CD4-positive, alpha-beta T cell treated with Interleukin-6 at 100 ng/mL for 8 hours (primary cell): ENCODE measurements at places on chromosomes 3 and 15.
A peak's percentile ranks its signal among the peaks of the same experiment; 100 is the strongest.

GRCh38 chr3:13080591-13080990, 7.4 kb upstream of the IQSEC1 start:
- DNase-seq, result no peak

GRCh38 chr15:79066391-79067071, 24.0 kb downstream of the RASGRF1 start:
- DNase-seq, result no peak

- DNase-seq, result no peak
Measured at GRCh38 chr15:92645731-92646130, 9.8 kb downstream of the FAM174B start.

DNA sequence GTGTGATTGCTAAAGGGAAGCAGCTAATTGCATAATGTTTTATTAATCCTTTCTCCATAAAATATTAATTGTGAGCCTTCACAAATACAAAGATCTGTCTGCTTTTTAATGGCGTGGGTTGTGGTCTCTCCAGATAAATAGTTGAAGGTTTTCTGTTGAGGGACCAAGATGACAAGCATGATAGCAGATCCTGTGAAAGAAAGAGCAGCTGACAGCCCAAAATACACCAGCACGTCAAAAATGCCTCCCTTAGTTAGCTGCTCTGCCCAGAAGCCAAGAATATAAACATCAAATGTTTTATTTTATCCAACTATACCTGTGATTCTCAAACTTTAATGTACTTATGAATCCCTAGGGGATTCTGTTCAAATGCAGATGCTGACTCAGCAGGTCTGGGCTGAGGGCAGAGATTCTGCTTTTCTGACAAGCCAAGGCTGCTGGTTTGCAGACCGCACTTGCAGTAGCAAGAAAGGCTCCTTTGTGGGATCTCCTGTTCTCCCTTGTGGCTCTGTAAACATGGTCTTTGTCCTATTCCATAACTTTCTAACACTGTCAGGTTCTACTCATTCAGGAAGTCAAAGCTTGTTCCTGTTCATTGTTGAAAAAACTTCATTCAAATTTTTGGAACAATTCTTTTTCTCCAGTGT, 119.1 kb upstream of the SLC25A36 start:
- DNase-seq, result no peak

DNA sequence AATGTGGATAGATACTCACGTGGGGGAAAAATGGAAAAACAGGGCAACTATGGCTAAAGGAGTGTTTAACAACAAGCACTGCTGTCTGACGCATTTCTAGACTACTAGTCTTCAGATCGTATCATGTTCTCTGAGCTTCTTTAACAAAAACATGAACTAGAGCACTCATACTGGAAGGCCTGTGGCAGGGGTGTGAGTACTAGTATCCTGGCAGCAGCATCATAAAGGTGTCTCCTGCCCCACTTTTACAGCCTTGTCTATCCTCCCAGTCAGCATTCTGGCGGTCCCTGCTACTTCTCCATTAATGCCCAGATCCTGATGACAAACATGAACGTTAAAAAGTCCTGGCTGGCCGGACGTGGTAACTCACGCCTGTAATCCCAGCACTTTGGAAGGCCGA, 4.0 kb downstream of the FMN1 start:
- no peak for DNase-seq

- DNase-seq, result no peak
Measured at GRCh38 chr3:188208516-188208981, 54.6 kb downstream of the LPP start.

DNA sequence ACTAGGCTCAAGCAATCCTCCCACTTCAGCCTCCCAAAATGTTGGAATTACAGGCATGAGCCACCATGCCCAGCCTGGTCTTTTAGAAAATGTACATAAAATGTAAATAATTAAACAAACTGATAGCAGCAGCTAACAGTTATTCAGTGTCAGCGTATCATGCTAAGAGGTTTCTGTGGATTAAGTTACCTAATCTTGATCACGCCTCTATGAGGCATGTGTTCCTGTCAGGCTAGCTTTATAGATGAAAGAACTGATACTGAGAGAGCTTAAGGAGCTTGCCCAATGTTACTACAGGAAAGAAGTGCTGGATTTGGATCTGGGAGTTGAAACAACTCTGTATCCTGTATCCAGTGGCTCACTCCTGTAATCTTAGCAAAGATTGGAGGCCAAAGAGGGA, 11.2 kb upstream of the MST1R start:
- no peak for DNase-seq

GRCh38 chr15:80404761-80405553, 775 bp downstream of the ARNT2 start:
- DNase-seq, result no peak

- no peak for DNase-seq
Measured at GRCh38 chr3:15556512-15556911, 35.0 kb upstream of the COLQ start.

DNA sequence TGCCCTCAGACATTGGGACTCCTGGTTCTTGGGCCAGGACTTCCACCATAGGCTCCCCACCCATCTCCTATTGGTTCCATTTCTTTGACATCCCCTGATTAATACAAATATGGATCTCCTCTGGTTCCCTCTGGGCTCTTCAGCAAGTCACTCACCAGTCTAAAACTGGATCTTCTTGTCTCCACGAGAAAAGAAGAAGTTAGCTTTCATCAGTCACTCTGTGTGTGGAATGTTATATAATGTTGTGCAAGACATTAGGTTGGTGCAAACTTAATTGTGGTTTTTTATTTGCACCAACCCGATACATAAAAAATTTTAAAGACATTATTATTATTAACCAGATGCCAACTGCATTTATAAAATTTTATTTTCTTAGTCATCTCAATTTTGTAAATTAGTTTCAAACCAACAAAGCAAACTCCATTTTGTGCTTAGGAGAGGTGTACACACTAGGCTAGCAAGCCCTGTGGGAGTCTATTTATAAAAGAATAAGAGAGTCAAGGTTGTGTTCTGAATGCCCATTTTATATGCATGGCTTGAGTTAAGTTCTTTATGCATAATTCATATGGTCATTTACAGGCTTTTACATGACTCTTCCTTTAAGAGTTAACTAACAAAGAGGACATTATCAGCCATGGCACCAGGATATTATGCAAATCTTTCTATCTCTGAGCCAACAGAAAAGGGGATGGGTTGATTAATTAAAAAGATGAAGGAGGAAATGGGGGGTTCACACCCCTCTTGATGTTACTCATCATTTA, 35.1 kb upstream of the IL12A start:
- no peak for DNase-seq

DNA sequence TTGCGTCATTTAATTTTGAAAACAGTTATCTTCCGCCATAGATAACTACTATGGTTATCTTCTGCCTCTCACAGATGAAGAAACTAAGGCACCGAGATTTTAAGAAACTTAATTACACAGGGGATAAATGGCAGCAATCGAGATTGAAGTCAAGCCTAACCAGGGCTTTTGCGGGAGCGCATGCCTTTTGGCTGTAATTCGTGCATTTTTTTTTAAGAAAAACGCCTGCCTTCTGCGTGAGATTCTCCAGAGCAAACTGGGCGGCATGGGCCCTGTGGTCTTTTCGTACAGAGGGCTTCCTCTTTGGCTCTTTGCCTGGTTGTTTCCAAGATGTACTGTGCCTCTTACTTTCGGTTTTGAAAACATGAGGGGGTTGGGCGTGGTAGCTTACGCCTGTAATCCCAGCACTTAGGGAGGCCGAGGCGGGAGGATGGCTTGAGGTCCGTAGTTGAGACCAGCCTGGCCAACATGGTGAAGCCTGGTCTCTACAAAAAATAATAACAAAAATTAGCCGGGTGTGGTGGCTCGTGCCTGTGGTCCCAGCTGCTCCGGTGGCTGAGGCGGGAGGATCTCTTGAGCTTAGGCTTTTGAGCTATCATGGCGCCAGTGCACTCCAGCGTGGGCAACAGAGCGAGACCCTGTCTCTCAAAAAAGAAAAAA, 1.2 kb downstream of the B2M start:
- peak; percentile 78 for DNase-seq

DNA sequence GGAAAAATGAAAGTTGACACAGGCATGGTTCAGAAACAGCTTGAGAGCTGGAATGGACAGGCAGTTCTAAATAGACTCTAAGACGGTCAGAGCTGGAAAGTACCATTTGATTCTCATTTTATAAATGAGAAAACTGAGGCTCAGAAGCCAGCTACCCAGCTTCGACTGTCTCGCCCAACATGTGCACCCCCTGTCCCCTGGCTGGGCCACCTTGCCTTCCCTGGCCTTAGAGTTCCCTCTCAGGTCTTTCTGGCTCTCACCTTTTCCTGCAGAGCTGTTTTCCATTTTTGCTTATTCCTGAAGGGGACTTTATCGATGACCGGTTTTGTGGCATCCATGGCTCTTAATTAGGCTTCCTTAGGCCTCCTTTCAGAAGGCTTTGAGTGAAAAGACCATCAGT, 17.3 kb upstream of the DOCK3 start:
- DNase-seq, result no peak

DNA sequence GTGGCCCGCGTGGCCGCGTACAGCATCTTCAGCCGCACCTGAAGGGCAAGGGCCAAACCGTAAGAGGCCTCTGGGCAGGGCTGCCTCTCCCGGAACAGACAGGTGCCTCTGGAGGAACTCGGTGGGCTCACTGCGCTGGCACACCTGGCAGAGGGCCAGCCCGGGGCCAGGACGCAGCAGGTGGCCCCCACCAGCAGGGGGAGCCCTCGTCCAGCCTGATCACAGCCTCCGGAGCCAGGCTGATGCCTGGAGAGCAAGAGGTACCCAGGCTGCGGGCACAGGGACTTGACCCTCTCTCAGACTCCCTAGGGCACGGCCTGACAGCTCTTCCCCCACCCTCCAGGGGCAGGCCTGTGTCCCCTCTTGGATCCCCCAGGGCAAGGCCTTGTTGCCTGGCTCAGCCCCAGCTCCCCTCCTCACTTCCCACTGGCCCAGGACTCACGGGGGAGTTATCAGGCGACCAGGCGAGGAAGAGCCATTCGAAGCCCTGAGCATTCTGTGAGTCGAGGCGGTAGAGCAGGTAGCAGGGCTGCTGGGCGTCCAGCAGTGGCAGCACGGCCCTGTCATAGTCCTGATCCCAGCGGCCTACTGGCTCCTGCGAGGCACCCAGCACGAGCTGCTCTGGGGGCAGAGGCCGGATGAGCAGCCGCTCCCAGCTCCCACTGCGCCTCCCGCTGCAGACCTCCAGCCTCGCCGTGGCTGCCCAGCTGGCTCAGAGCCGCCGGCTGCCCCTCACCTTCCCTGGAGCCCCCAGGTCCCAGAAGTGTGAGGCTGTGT, 6.2 kb upstream of the TLR9 start:
- peak; percentile 81 for DNase-seq

DNA sequence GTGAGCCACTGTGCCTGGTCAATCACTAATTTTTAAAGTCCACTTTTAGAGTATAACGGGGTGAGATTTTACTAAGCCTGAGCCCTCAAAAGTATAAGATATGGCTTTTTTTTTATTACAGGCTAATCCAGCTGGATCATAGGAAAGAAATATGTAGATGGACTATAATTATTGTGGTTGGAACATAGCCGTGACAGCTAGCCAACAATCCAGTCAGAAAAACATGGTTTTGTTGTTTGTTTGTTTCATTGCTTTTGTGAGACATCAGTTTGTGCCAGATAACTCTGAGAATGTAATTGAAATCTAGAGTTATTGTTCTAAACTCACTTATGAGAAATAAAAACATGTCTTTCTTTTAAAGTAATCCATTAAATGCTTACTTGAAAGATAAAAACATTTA, 37.3 kb upstream of the ATOSA start:
- no peak for DNase-seq

GRCh38 chr15:77060546-77060945, 10.4 kb downstream of the TSPAN3 start:
- no peak for DNase-seq

DNA sequence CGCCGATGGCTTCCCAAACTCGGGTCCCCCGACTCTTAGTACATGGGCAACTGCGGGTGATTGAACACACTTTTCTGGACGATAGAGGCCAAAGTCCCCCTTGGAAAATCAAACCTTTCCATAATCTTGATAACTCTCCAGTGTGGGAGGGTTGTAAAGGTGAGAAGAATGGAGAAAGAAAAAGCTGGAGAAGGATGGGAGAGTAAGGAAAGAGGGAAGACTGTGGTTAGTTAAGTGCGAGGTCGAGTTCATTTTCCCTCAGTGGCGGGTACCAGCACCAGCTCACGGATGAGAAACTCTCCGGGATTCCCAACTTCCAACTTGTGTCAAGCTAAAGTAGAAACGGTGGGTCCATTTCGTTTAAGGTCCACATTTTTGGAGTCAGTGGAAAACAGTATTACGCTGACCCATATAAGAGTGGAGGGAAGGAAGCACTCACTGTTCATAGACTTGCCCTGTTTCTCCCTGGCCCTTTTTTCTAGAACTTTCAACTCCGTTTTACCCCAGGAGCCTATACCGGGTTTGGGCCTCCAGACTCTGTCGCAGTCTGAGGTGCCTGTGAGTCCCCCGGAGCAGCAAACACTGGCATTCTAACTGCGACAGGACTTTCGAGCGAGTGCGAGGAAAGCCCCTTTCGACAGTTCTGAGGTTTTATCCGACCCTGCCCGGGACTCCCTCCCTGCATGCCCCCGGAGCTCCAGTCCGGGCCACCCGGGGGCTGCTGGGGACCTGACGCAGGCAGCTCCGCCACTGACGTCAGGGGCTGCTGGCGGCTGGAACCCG, 14.8 kb downstream of the ZIC1 start:
- DNase-seq, result no peak

DNA sequence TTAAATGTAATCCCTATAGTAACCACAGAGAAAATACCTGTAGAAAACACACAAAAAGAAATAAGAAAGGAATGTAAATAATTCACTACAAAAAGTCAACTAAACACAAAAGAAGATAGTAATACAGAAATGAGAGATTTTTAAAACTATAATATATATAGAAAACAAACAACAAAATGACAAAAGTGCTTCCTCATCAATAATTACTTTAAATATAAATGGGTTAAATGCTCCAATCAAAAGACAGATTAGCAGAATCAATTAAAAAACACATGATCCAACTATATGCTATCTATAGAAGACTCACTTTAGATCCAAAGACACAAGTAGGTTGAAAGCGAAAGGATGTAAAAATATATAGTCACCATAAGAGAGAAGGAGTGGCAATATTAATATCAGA, 45.8 kb downstream of the FRMD5 start:
- no peak for DNase-seq

- DNase-seq, result no peak
Measured at GRCh38 chr3:194683380-194683779, 2.3 kb upstream of the FAM43A start.

DNA sequence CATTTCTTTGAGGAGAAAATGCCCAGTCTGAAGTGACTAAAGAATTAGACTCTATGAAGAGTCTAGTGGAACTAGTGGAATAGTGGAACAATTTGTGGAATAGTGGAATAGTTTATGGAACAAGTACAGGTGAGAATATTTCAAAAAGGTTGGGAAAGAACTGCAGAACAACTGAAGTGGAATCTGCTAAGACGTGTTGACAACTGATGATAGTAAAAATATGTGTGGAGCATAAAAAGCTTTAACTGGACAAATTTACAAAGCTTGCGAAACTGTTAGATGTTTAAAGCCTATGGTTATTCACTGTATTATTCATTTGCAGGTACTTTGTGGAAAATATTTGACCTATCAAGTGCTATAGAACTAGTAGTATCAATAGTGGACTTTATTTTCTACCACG, 164.5 kb downstream of the ADAMTS9 start:
- DNase-seq, result no peak

- no peak for DNase-seq
Measured at GRCh38 chr3:100100425-100100824, 13.9 kb downstream of the FILIP1L start.

GRCh38 chr3:74366331-74366730, 248.1 kb downstream of the CNTN3 start:
- DNase-seq, result no peak

GRCh38 chr15:57367556-57367955, 8.7 kb upstream of the CGNL1 start:
- DNase-seq, result no peak

- no peak for DNase-seq
Measured at GRCh38 chr3:122697952-122698620, 17.4 kb downstream of the PARP14 start.
